Tibial artery (tissue), 4 donors: ENCODE measurements at places on chromosomes 3 and 15.

- no peak for DNase-seq
These were observed 179.1 kb downstream of the NSUN3 start for GRCh38 chr3:94241986-94242385.

- DNase-seq, result no peak
These were observed 10.2 kb downstream of the MITF start for GRCh38 chr3:69749461-69749860.

DNA sequence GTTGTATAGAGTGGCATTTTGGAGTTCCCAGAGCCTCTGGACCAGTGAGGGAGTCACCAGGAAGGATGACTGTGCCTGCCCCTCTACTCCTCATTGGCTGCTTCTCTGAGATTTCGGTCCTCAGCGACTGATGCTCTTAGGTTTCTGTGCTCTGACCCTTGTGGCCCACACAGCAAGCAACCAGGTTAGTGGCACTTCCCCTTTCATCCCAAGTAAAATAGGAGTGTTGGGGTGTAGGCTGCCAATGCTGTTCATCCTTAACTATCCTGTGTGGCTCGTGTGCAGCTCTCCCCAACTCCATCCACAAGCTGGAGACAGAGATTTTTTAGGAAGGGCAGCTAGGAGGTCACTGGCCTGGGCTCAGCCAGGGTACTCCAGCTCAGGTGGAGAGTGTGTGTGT lies 21.3 kb downstream of the PRR23A start:
- DNase-seq, result no peak

DNA sequence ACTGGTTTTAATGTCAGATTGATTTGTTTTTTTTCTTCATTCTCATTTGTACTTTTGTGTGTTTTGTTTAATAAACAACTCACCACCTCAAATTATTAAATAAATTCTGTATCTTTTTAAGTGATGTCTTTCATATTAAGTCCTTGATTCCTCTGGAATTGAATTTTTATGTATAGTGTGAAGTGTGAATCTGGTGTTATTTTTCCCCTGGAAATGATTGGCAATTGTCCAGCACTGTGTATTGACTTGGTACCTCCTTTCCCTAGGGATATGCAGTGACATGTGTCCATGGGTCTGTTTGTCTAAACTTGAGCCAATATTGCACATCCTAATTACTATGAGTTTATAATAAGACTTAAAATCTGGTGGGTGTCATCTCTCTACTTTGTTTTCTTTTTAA lies 2.1 kb downstream of the RNU5B-1 start:
- DNase-seq, result no peak

DNA sequence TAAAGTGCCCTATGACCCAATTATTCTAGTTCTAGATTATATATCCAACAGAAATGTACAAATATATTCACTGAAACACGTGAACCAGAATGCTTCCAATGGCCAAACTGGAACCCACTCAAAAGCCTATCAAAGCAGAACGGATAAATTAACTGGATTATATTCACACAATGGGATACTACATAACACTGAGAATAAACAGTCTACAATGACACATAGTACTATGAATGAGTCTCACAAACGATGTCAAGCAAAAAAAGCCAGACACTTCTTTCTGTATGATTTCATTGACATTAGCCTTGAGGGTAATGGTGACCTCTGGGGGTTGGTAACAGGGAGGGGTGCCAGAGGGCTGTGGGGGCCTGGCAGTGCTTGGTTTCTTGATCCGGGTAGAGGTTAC lies 50.9 kb upstream of the HACD2 start:
- DNase-seq, result no peak

GRCh38 chr3:125022206-125022605 lies 33.6 kb downstream of the HEG1 start:
- no peak for DNase-seq

GRCh38 chr15:51625236-51625635 lies 2.7 kb upstream of the DMXL2 start:
- no peak for DNase-seq

GRCh38 chr3:146024260-146024659 lies 136.7 kb downstream of the PLOD2 start:
- DNase-seq, result no peak

- no peak for DNase-seq
These were observed 10.2 kb upstream of the CA12 start for GRCh38 chr15:63391669-63392360.

DNA sequence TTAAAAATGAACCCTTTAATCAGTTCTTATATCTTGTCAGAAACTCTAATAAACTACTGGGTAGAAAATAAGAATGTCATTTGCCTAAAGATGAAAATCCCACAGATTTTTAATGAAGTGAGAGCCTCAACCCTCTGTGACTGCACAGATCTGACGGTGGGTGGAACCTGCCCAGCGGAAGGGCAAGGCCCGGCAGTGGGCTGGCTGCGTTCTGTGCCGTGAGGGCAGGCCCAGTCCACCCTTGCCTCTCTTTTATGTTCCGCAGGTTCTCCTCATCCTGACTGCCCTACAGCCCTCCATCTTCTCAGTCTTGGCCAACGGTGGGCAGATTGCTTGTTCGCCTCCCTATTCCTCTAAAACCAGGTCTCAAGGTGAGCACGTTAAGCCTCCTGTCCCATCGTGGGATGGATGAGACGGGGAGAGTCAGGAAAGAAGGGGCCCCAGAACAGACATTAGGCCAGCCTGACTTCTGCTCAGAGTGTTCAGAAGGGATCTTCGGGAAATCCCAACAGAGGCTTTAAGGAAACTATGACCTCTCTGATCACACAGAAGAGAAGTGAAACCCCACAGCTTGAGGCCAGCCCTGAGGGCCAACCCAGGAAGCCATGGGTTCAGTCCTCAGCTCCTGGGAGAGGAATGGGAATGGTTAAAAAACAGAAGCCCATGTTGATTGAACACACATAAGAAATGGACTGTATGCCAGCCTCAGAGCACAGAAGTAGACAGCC lies 16.0 kb downstream of the SLC51A start:
- DNase-seq, result no peak

GRCh38 chr3:174125267-174125824 lies 727.8 kb downstream of the NLGN1 start:
- no peak for DNase-seq

DNA sequence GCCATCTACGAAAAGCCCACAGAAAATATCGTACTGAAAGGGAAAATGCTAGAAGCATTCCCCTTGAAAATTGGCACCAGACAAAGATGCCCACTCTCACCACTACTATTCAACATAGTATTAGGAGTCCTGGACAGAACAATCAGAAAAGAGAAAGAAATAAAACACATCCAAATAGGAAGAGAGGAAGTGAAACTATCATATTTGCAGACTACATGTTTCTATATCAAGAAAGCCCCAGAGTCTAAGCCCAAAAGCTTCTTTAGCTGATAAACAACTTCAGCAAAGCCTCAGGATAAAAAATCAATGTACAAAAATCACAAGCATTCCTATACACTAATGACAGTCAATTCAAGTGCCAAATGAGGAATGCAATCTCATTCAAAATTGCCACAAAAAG lies 15.6 kb downstream of the OR5K3 start:
- DNase-seq, result no peak

DNA sequence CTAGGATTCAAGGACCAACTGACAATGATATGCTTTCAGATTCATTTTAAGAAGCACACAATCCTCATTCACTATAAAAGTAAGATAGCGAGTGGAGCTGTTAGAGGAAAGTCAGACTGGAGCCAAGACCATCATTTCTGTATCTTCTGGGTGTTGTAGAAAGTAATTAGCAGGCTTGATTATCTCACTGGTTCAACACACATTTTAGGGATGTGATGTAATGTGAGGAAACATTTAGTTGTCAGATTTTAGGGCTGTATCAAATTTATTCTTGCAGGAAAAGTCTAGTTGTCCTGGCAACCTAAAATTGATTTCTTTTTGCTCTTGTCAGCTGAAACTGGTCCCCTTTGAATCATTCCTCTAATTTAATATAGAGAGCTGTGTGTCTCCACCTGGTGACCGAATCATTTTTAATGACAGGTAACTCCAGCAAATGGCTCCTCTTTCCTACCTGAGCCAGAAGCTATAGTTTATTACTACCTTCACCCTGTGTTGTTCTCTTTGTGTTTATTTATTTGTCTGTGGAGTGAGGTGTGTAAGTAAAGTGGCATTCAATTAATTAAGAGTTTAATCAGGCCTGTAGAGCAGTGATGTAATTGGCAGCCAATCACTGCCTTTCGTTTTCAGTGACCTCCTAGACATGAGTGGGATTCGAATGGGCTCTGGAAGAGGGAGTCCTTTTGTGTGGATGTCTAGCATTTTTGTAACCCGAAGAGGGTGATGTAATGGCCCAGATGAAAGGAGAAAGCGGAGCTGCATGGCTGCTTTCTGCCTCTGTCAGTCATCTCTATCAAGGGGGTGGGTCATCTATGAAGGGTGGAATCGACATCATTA lies 125.8 kb downstream of the LPP start:
- DNase-seq, result no peak

DNA sequence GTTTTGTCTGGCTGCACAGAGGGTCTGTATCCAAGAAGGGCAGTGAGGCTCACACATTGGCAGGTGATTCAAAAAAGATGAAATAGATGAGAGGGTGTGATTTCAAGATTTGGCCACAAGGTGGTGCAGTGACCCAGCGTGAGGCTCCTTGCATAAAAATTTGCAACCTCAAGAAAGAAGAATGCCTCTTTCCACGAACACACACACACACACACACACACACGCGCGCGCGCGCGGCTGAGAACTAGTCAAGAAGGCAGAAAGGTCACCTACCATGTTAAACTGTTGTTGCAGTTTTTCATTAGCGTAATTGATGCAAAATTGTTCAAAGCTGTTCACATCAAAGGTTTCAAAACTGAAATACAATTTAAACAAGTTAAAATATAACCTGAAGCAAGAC lies 39.2 kb downstream of the MYO5C start:
- DNase-seq, result peak; percentile 79
